ENCODE measurements at places on chromosomes 6 and 20.

- no peak for DNase-seq
Measured at GRCh38 chr20:36018208-36018988, 50.0 kb downstream of the CNBD2 start.

GRCh38 chr6:56247654-56248122 is 308 bp upstream of the COL21A1 start:
- DNase-seq, result no peak

DNA sequence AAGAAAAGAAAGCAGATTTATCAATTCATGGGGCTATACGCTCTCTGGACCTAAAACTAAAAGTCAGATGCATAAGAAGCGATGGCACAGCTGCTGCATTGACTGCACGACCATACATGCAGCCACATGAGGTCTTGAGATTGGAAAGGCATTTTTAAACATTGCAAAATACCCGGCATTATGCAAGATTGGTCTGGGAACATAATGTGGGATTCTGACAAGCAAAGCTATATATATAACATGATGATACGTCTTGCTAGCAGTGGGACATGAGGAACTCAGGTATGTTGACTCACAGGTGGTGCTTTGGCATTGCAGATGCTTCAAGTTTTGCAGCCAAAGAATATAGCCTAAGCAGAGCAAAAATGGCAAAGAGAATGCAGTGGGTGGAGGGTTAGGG is 55.1 kb downstream of the SAMD3 start:
- DNase-seq, result no peak

GRCh38 chr6:36600564-36601146 is 6.5 kb downstream of the SRSF3 start:
- DNase-seq, result no peak

DNA sequence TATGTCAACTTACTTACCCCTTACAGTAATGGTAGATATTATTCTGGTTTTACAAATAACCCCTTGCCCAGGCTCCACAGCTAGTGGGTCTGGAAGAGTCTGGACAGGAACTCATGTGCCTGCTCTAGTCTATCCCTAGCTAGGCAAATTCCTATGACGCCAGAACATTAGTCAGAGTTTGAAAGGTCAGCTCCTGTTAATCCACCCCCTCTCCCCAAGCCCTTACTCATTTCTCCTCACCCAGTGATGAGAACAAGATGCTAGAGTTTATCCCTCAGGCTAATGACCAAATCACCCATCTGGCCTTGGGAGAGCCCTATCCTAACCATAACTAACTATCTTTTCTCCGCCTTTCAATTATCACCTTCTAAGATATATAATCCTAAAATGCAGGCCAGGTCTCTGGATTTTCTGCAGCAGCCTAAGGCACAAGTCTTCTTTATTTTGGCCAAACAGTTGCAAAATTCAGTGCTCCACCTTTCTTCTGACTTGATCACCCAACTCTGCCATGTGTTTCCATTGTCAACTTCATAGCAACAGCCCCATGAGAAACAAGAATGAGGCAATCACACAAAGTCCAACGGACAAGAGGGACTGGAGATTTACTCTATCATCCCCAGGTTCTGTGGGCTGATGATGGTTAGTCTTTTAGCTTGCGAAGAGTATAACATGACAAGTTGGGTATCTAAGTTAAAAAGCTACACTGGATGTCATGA is 113.3 kb downstream of the TASP1 start:
- DNase-seq, result peak; percentile 51

GRCh38 chr6:118869350-118869749 is 24.6 kb upstream of the ASF1A start:
- DNase-seq, result no peak

DNA sequence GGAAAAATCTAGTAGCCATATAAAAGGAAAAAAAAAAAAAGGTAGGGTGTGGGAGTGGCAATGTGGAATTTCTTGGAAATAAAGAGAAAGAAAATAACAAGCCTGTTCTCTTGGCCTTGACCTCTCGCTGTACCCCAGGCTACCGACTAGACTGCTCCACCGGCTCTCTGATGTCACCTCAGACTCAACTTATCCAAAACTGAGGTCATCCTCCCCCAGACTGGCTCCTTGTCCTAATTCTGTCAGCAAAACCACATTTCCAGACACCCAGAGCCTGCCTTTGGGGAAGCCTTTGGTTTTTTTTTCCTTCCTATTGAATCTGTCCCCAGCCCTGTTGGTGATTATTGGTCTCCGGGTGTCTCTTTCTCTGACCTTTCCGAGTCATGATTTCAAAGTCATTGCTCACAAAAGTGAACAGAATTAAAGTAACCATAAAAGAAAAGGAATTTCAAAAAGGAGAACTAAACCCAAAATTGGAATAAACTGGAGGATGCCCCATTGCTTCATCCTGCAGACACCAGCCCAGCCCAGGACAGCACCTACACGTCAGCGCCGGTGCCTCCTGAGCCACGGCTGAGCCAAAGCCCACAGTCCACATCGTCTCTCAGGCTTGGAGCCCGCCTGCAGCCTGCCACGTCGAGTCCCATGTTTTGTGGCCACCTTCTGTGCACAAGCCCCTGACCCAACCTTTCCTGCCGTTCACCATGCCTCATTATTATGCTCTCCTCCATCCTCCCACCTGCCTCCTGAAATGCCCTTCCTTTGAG is 170.7 kb downstream of the MYLK4 start:
- peak; percentile 15 for DNase-seq

DNA sequence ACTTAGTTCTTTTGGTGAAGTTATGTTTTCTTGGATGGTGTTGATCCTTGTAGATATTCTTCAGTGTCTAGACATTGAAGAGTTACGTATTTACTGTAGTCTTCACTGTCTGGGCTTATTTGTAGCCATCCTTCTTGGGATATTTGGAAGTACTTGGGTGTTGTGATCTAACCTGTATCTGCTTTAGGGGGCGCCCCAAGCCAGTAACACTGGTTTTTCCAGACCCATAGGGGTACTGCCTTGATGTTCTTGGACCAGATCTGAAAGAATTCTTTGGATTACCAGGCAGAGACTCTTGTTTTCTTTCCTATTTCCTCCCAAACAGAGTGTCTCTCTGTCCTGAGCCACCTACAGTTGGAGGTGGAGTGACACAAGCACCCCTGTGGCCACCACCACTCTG is 309.1 kb upstream of the IMPG1 start:
- DNase-seq, result no peak

DNA sequence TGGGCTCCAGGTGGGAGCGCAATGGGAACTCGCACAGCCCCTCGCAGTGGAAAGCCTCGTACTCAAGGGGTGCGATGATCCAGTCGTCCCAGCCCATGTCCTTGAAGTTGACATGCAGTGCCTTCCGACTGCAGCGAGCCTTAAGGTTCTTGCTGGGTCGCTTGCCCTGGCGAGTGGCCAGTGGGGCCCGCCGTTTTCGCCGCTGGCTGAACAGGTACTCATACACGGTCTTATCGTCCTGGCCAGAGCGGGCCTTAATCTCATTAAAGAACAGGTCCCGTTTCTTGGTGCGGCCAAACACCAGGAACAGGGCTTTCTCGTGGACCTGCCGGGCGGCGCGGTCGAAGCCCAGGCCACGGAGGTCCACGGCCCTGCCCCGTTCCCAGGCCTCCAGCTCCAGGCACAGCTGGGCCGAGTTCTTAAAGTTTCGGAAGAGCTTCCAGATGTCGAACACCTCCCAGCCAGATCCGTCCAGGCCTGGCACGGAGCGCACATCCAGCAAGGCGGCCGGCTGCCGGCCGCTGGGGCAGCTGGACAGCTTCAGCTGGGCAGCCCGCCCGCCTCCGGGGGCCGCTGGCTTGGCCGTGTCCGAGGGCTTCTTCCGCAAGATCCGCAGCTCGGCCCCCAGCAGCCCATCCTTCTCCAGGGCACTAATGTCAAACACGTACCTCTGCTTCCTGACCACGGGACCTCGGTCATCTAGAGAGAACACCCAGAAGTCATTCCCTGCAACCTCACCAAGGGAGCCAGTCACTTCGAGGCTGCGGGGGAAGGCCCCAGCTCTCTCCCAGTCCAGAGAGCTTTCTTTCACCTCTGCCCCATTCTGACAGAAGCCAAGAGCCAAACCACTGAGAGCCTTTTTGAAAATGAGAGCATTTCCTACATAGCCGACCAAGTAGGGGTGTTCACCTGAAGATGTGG is 3.7 kb downstream of the GDF5 start:
- no peak for DNase-seq

- no peak for DNase-seq
Measured at GRCh38 chr20:52899041-52899608, 73.0 kb upstream of the TSHZ2 start.

DNA sequence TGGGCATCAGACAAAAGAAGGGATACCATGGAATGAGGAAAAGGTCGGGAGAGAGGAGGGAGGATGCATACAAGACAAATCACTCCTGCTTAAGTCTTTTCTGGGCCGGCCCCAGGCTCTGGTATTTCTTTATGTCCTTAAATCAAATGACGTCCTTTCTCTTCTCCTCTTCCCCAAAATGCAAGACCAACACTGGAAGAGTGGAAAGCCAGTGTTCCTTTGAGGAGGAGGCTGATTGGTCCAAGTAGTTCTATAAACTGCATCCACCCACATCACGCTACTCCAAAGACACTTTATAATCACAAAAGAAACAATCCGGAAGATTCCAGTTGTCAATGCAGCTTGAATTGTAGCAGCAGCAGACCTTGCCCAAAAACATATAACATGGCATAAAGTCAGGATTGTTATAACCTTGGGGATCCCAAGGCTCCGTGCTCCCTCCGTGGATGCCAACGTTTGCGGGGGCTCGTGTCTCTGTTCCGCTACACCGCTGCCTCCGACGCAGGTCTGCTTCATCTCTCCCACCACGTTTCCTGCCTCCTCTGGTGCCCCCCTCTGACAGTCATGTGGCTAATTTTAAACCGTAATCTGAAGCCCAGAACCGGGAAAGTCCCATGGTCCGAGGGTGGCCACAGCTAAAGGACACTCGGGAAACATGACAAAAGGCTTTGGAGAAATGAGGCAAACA is 47.1 kb downstream of the MCUR1 start:
- peak; percentile 69 for DNase-seq

DNA sequence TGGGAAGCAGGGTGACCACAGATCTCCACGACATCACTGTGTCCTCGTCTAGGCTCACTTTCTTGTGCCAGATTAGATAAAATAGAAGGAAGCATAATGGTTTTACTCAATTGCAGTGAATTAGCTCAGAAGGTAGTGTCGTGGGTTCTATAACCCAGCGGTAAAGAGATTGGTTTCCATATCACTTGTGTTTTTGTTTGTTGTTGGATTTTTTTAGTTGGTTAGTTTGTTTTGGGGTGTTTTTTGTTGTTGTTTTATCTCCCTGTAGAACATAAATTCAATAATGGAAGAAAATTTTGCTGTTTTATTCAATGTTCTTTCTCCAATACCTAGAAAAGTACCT is 85.9 kb upstream of the PRSS16 start:
- DNase-seq, result no peak

GRCh38 chr6:170068496-170068895 is 222.4 kb downstream of the DLL1 start:
- DNase-seq, result no peak

DNA sequence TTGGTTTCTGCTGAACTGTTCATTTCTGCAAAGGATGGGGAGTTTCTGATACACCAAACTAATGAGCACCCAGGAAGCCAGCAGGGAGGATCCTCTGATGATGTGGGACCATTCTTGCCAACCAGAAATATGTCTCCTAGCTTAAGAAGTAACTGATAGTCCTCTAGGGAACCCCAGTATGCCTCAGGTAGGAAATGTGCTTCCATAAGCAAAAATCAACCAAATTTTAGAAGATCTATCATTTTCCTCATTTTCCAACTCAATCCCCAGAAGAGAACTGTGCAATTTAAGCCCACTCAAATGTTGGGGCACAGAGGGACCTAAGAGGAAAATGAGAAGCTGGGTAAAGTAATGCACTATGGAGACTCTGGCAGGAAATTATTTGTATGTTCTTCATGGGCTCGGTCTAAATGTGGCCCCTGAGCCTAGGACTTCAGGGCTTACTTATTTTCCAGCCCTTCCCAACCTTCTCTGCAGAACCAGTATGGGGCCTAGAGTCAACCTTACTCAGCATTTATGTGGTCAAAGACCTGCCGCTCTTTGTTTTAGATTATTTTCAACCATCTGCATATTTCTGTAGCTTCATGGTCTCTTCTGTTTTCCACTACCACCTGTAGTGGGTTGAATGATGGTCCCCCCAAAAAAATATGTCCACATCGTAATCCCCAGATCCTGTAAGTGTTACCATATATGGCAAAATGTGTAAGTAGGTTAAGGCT is 359.8 kb upstream of the CDH4 start:
- no peak for DNase-seq

DNA sequence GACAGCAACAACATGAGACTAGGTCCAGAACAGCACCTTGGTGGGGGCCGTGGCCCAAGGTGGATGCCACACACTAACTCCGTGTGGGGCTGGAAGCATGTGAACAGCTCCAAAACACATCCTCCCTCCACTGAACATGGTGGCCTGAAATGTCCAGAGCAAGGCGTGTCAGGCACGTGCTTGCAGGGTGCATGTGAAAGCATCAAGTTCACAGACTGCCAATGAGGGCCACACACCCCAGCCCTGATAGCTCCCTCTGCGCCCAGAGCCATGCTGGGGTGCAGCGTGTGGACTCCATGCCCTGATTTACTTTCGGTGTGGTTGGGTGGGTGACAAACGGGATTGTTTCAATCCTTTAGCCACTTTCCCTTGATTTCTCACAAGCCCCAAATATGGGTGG is 20.1 kb upstream of the RPP40 start:
- DNase-seq, result no peak

DNA sequence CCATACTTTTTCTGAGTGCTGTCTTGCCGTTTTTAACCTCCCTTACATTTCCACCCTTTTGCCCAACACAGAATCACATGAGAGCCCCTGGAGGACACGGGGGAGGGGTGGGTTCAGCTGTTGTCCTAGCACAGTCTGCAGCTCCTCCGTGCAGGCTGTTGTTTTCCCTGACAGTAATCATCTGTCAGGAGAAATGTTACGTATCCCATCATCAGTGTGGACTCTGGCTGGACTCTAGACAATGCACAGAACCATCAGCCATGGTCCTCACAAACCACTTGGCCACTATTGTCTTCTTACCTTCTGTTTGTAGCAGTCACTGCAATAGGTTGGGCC is 92.1 kb downstream of the RIN2 start:
- no peak for DNase-seq

DNA sequence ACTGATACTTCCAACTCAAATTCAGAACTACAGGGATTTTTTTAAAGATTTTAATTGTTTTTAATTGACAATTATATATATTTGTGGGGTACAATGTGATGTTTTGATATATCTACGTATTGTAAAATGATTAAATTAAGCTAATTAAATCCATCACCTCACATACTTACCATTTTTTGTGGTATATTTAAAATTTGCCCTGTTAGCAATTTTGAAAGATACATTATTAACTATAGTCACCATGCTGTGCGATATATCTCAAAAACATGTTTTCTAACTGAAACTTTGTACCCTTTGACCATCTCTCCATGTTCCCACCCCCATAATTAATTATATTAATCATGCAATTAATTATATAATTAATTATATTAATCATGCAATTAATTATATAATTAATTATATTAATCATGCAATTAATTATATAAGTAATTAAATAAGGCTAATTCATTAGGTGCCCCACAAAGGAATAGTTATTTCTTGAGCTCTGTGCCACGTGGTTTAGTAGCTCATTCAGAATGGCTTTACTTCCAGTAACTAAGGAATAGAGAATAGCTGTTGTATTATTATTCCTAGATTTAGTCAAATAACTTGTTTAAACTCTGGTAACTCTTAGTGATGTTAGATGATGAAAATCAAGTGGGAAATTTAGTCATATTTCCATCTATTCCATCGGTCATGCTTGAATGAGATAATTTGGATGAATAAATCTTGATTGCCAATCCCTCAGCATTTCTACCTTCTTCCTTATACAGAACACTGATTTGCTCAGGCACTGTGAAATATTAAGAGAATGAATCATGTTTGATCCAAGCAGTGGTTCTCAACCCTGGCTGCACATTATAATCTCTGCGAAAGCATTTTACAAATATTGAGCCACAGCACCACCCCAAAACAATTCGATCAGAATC is 25.1 kb downstream of the LOC128125822 start:
- peak; percentile 29 for DNase-seq

All from suppressor macrophage treated with lipopolysaccharide for 4 hours (primary cell).